ENCODE measurements at places on chromosomes 16 and 17.

DNA sequence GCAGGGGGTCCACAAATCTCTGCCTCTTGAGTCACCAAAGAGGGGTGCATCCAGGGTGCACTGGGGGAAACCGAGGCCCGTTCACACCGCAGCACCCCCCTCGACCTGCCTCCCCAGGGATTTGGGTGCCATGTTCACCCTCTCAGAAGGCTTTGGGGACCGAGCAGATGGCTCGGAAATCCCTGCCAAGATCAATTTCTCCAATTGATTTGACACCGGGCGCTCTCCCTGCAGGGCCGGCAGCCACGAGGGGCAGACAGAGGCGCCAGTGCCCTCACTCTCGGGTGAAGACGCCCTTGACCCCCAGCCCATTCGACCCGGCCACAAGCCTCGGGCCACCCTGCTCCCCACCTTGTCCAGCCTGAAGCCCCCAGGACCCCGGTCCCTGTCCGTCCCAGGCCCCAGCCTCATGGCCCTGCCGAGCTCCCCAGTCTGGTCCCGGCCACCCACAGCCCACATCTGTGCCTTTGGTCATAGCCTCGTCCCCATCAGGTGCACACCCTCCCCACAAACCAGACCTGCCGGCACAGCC is 9.3 kb downstream of the SSTR5 start:
- no peaks in the 10 kb centered on the region for H3K36me3 ChIP-seq
- peaks cover 21% of the 10 kb centered on the region for H3K4me1 ChIP-seq
- peak overlapping the region; percentile 60 for H3K27ac ChIP-seq

DNA sequence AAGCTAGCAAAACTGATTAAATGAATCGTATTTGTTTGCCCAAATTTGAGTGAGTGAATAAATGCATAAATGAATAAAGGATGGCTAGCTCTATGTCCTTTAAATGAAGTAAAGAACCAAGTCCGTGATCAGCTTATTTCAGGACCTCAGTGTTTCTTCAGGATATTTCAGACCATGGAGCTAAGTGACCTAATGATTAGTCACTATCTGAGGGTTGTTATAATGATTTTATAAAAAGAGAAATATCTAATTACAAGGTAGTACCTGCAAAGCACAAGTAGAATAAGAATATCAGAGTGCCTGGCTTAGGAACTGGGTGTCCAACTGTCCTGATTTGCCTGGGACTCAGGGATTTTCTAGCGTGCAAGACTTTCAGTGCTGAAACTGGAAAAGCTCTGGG is 12.5 kb downstream of the KCNJ2 start:
- no peak overlapping the region for H3K4me3 ChIP-seq
- H3K27ac ChIP-seq = no peak overlapping the region
- peaks cover 26% of the 10 kb centered on the region for H3K4me1 ChIP-seq
- no peaks in the 10 kb centered on the region for H3K27me3 ChIP-seq
- DNase-seq = no peak

DNA sequence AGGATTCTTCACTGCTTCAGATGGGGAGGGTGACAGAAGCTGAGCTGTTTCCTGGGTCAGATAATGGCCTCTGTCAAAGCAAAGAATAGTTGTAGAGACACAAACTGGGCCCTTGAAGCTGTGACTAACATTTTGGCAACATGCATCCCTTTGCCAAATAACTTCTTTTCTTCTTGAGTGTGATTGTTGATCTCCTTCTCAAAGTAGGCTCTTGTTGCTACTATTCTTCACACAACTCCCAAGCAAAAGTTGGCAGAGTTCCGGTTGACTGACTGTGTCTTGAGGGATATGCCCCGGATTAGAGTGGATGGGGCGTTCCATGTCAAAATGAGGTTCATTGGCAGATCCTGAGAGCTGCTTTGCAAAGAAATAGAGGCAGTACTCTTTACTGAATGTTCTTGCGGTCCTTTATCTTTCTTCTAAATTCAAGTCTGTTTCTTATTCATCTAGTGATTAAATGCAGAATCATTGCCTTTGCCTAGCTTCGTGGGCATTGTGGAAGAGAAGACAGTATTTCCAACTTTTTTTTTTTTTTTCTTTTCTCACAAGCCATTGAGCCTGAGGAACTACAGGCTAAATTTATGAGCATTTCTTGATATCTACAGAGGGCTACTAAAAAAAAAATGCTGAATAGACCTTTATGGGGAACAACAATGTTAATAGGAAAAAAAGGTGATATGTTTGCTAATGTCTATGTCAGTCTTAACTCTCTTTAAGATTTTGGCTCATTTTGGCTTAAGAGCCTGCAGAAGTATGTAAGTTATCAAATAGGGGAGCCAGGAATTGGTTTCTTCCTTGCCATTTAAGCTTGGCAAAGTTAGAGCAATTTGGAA is 5.8 kb downstream of the WIPF2 start:
- H3K4me1 ChIP-seq = no peaks in the 10 kb centered on the region
- H3K27me3 ChIP-seq = no peaks in the 10 kb centered on the region
- peaks cover 15% of the 10 kb centered on the region for H3K36me3 ChIP-seq
- DNase-seq = no peak
- no peak overlapping the region for H3K4me3 ChIP-seq

- H3K27ac ChIP-seq = no peak overlapping the region
- H3K4me1 ChIP-seq = no peaks in the 10 kb centered on the region
- no peak for DNase-seq
- H3K27me3 ChIP-seq = no peaks in the 10 kb centered on the region
Observed at GRCh38 chr17:14318109-14318917, 17.4 kb downstream of the HS3ST3B1 start.

- peak overlapping the region; percentile 32 for H3K4me3 ChIP-seq
- no peak for DNase-seq
- H3K27me3 ChIP-seq = no peaks in the 10 kb centered on the region
- peaks cover 28% of the 10 kb centered on the region for H3K36me3 ChIP-seq
Observed at GRCh38 chr17:1648173-1648962, 1.3 kb downstream of the RILP start.

DNA sequence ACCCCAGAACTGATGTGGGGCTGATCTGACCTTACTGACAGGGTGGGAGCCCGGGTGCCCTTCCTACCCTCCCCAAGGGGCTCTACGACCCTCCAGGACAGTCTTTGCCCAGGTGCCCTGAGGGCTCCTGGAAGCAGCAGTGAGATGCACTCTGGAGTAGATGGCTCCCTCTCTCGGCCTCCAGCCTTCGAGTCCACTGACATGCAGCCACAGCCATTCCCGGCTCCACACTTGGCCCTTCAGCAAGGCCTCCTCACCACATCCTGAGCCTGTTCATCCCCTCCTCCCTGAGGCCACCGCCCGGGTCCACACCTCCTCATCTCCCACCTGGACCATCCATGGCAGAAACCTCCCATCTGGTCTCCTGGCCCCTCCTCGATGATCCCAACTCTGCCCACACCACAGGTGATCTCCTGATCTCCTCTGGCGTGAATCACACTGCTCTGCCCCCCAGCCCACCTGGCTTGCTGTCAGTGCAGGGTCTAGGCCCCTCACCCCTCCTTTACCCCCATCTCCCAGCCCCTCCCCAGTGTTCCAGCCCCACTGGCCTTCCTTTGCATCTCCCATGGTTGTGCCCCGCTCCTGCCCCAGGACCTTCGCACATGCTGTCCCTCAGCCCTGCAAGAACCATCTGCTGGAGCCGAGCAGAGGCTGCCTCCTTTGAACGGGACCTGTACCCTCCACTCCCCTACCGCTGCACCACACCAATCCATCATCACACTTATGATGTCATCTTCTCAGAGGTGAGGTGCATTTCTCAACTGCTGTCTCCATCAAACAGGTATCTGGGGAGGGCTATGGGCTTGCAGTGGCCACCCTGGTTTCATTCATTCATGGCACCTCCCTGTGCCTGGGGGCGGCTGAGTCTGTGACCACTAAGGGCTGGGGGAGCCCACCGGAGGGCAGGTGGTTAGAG is 44.7 kb downstream of the SOCS1 start:
- no peak overlapping the region for H3K4me3 ChIP-seq
- H3K4me1 ChIP-seq = peaks cover 4% of the 10 kb centered on the region
- H3K36me3 ChIP-seq = no peaks in the 10 kb centered on the region
- H3K27ac ChIP-seq = no peak overlapping the region
- no peaks in the 10 kb centered on the region for H3K27me3 ChIP-seq

GRCh38 chr16:11632455-11632939 is 35.8 kb upstream of the SNN start:
- H3K27ac ChIP-seq = no peak overlapping the region
- no peaks in the 10 kb centered on the region for H3K27me3 ChIP-seq
- H3K4me1 ChIP-seq = peaks cover 21% of the 10 kb centered on the region
- H3K4me3 ChIP-seq = no peak overlapping the region
- no peaks in the 10 kb centered on the region for H3K36me3 ChIP-seq

DNA sequence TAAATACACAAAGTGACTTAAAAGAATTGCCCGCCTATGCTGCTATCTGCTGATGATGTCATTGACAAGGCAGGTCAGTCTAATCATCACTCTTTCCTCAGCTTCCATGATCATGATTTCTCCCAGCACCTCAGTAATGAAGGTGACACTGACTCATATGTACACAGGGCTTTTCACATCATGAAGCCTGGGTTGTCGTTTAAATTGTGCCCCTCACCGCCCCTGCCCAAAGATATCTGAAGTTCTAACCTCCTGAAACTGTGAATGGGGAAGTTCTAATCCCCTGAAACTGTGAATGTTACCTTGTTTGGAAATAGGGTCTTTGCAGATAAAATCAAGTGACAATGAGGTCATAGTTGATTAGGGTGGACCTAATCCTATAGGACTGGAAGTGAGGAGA is 17.4 kb upstream of the GPRC5C start:
- DNase-seq = no peak
- H3K4me3 ChIP-seq = no peak overlapping the region
- no peaks in the 10 kb centered on the region for H3K36me3 ChIP-seq

GRCh38 chr17:8004899-8005298 is 2.5 kb downstream of the GUCY2D start:
- no peak overlapping the region for H3K4me3 ChIP-seq
- DNase-seq = peak; percentile 18
- H3K4me1 ChIP-seq = no peaks in the 10 kb centered on the region
- H3K27me3 ChIP-seq = peaks cover 18% of the 10 kb centered on the region

GRCh38 chr16:74747-75334 is 2.4 kb upstream of the RHBDF1 start:
- peaks cover 24% of the 10 kb centered on the region for H3K4me1 ChIP-seq
- no peak overlapping the region for H3K4me3 ChIP-seq
- H3K36me3 ChIP-seq = peaks cover 6% of the 10 kb centered on the region
- DNase-seq = no peak
- peak overlapping the region; percentile 88 for H3K27ac ChIP-seq

DNA sequence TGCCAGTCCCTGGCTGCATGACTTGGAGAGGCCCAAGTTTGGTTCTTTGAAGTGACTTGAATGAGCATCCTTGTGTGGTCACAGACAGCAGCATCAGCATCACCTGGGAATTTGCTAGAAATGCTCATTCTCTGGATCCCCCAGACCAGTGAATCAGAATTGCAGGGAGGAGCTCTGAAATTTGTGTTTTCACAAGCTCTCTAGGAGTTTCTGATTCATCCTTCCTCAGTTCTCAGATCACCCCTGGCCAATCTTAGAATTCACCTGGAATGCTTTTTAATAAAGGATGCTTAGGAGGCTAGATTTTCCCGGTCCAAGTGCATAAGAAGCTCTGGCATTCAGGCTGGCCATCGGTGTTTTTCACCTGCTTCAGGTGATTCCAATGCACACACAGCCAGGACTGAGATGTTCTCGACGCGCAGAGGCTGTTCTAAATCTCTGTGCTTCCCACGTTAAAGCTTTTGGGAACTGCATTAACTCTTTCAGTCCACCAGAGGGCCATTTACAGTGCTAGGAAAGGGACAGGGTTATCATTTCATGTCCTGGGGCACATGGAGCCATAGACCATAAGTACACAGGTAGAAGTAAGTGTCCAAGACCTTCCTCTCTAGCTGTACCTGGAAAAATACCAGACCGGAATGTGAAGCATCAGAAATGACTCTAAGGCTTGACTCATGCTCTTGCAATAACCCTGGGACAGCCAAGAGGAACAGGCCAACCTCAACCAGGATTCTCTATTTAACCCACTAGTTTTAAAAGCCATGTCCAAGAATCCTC is 85.7 kb upstream of the XYLT1 start:
- H3K4me1 ChIP-seq = peaks cover 45% of the 10 kb centered on the region
- H3K36me3 ChIP-seq = no peaks in the 10 kb centered on the region
- no peak for DNase-seq
- H3K27me3 ChIP-seq = no peaks in the 10 kb centered on the region

DNA sequence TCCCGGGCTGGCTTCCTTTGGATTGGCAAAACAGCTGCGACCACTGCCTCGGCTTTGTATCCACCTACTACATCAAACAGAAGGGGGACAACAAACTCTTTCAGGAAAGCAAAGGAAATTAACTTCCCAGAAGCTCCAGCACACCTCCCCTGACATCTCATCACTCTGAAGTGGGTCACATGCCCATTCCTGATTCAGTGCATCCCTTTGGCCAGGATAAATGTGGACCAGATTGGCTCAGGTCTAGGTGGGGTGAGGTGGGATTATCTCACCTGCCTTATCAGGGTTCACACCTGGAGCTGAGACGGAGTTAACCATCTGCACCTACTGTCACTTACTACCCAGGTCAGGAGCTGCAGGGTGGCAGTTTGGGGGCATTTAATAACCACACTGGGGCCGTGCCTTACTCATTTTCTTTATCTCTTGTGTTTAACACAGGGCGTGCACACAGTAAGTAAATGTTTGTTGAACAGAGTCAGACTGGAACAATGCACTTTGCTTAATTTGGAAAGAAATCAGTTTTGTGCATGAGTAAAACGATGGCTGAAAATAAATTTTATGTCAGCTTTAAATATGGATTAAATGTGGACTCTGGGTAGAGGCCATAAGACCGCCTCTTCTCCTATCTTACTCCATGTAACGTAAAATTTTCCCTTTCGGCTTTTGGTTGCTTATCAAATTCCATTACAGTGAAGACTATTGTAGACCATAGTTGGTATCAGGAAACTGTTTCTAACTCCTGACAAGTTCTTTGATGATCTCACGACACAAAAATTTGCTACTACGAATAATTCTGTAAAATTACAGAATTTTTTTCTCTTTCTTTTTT is 36.0 kb downstream of the IQCK start:
- no peaks in the 10 kb centered on the region for H3K36me3 ChIP-seq
- no peak overlapping the region for H3K4me3 ChIP-seq
- no peak for DNase-seq
- H3K27ac ChIP-seq = peak overlapping the region; percentile 44

DNA sequence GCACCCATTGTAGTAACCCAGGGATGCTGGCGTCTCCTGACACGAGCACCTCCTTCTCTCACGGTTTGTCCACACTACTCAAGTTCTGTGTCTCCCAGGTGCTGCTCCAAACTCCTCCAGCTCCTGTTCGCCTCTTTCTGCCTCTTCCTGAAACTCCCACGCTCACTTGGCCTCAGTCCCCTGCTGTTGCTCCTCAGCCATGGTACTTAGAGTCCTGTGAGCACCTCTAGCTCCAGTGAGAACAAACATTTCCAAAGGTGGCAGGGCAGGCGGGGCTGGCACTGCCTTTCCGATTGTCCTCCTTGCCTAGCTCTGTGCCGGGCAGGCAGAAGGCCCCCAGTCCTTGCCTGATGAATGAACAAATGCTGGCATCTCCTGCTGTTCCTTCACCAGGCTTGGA is 146.1 kb downstream of the SDK2 start:
- DNase-seq = no peak
- no peaks in the 10 kb centered on the region for H3K36me3 ChIP-seq
- H3K4me3 ChIP-seq = no peak overlapping the region
- no peaks in the 10 kb centered on the region for H3K4me1 ChIP-seq

GRCh38 chr17:18182110-18182977 is 1.3 kb upstream of the ALKBH5 start:
- peak overlapping the region; percentile 78 for H3K27ac ChIP-seq
- no peaks in the 10 kb centered on the region for H3K27me3 ChIP-seq
- H3K4me3 ChIP-seq = peak overlapping the region; percentile 67
